Bone marrow (tissue), 2 donors: ENCODE measurements at places on chromosomes 12 and 14.

- DNase-seq = no peak
These were observed 325.2 kb upstream of the DIO2 start for GRCh38 chr14:80536456-80536855.

DNA sequence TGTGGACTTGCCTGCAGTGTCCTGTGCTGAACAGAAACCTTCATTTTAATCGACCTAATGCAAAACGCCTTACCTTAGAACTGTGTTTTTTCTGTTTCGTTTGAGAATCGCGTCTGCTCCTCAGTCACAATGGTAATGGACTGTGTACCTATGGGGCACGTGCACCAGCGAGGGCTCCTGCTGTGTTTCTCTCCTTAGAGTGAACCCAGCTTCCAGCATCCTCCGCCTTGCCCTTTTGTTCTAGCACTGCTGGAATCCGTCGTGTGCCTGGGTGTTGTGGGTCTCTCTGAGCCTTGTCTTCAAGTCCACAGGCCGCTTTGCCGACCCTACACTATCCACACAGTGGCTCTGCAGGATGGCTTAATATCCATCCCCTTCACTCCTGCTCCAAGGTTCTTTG is 3.6 kb downstream of the AMN start:
- no peak for DNase-seq

- DNase-seq = peak; percentile 17
These were observed 25.9 kb upstream of the LGALS3 start for GRCh38 chr14:55103005-55103640.

DNA sequence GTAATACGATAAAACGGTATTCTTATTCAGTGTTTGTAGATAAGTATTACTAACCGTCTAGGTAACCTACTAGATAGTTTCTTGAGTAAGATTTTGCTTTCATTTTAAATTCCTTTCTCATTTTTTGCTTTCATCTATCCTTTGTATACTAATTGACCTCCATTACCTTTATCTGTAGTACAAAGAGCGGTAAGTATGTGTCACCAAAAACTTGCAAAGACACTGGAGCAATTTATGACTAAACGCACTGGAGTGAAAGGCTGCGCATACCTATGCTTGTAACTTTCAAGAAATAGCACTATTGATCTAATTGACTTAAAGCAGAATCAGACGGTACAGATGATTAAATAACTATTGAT is 1.7 kb downstream of the ARHGAP5 start:
- no peak for DNase-seq

DNA sequence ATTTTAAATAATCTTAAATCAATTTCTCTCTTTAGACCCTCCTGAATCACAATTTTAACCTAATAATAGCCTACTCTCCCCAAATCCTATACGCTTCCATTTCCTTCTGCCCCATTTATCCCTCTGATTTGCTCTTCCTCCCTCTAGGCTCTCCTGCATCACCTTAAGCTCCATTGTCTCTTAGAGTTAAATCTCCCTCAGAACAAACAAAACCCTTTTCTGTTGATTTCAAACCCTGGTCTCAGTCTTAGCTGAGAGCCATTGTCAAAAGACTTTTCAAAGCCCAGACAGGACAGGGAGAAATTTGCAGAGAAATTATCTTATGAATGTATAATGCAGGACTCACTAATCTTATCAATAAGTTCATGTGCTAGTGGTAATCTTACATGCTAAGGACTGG is 106.1 kb downstream of the C12orf75 start:
- no peak for DNase-seq

DNA sequence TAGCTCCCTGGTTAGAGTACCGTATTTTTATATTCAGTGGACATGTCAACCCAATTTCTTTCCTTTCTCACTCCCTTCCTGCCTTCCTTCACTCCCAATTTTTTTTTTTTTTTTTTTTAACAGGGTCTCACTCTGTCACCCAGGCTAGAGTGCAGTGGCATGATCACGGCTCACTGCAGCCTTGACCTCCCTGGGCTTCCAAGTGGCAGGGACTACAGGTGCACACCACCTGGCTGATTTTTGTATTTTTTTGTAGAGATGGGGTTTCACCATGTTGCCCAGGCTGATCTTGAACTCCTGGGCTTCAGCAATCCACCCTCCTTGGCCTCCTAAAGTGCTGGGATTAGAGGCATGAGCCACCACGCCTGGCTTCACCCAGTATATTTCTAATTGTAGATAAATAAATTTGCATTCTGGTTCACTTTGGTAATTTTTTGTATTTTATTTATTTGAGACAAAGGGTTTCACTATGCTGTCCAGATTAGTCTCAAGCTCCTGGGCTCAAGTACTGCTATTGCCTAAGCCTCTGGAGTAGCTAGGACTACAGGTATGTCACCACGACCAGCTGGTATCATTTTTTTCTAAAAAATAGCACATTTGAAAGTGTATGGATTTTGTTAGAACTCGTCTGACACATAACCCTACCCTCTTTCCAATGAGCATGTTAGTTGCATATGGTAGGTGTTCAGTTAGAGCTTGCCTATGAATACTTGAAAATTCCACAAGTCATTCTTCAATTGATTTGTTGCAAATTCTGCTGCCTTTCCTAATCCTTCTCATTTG is 15.7 kb downstream of the SLC38A2 start:
- DNase-seq = no peak

DNA sequence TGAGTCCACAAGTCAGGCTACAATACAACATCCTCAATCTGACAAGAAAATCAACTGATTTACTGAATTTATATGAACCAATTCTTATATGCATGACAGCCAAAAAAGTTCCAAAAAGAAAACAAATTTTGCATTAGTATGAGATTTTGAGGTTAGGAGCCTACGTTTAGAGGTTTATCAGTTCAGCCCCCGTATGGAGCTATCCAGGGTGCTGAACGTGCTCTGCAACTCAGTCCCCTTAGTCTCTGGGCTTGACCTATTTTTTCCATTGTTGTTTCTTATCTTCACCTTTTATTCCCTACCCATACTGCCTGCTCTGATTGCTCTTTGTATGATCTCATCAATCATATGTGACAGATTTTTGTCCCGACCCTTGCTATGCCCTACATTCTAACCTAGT is 693.0 kb downstream of the NRXN3 start:
- DNase-seq = no peak

- no peak for DNase-seq
These were observed 871 bp upstream of the COQ5 start for GRCh38 chr12:120529641-120530417.

- no peak for DNase-seq
These were observed 37.0 kb upstream of the STXBP6 start for GRCh38 chr14:25086821-25087396.

- DNase-seq = no peak
These were observed 11.2 kb upstream of the PXN start for GRCh38 chr12:120276734-120277133.

GRCh38 chr14:77230914-77231313 is 40.1 kb downstream of the NGB start:
- DNase-seq = no peak

DNA sequence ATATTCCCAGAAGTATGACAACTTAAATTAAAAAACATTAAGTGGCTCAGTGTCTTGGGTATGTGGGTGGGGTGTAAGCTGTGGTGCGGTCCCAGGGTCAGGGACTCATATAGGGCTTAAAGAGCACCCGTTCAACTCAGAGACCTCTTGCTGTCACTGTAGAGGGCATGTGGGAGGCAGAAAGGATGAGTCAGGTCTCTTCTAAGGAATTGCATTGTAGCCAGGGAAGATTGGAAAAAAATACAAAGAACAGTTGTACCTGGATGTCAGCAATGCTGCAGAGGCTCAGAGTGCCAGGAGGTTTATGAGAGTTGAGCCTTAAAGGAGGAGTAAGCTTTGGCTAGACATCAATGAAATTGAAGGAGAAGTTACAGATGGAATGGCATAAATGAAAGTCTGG is 104.1 kb downstream of the MYRFL start:
- DNase-seq = no peak

DNA sequence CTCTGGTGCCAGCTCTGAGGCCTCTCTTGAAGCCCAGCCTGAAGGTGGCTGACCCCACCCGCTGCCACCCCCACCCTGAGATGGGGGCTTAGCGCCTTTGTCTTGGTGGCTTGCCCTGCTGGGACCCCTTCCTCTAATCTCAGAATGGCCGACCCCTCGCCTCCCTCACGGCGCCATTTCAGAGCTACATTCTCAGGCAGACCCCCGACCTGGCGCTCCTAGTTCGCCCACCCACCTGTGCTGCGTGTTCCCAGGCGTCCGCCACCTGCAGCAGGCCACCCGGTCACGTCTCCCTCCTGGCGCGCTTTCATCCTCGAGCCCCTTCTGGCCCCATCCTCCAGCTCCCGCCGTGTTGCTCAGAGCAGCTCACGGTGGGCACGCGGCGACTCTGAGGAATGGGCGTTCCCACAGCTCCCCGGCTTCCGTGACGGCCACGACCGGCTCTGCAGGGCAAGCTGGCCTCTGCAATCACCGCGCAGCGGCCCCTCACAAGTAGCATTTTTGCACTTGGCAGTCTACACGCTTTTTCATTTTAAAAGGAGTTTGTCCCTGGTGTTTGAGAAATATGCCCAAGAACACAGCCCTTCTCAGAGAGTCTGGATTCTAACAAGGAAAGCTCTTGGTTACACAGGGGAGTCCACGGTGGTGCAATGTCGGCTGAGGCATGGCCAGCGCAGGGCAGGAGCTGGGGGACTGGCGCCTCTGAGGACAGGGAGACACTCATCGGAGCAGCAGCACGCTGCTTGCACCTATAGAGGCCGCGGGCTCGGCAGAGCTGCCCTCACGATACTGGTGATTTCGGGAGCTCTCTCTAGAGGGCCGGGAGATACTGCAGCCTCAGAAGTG is 105.7 kb upstream of the C14orf180 start:
- DNase-seq = no peak

DNA sequence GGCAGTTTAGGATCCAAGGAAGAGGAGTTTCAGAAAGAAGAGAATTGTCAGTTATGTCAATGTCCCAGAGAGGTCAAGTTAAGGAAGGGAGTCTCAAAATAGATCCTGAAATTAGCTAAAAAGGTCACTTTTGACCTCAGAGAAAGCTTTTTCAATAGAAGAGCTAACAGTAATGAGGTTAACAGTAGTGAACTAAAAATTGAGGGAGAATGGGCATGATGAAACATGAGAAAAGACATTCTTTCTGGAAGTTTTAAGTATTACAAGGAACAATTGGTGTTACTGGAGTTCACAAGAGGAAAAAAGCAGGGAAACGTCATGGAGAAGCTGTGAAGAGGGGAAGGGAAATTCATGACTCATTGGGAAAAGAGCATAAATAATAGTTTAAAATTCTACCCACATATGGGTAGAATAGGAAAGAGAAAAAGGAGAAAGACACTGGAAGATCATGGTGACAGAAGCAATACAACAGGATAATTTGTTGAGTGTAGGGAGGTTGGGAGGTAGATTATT is 381.2 kb upstream of the FAR2 start:
- no peak for DNase-seq

- DNase-seq = no peak
These were observed 53.9 kb downstream of the DPF3 start for GRCh38 chr14:72839753-72840607.

DNA sequence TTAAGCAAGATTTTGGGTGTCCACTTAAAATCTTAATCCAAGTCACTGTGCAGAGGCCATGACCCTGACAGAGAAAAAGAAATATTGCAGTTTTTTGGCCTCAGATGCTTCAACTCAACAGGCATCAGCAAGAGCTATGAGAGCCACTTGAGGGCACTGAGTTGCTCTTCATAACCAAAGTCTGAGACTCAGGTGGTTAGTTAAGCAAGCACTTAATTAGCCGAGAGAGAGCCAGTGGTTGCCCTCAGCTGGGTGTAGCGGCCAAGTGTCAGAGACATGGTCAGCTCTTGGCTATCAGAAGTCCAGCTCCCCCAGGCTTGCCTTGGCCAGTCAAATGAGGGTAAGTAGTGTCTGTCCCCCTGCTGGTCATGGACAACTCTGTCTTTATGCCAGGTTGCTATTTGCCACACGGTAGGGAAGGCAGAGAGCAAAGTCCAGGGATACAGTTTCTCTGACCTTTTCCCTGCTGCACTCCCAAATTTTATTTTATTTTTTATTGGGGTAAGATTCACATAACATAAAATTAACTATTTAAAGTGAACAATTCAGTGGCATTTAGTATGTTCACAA is 9.0 kb upstream of the KRT71 start:
- no peak for DNase-seq

DNA sequence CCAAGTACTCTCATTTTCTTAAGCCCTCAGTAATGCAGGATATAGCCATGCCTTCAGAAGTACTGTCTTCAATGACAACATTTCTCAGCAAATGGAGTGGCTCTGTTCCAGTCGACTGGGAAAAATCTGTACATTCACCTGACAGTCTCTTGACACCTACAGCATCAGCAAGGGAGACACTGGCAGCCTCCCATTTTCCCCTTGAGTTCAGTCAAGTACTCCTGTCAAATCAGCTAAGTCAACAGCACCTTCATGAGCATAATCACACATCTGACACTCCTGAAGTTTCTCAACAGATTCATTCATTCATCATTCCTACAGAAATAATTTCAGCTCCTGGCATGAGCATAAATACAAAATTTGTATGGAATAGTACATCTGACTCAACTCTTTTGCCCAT is 46.1 kb downstream of the INTS13 start:
- DNase-seq = no peak

DNA sequence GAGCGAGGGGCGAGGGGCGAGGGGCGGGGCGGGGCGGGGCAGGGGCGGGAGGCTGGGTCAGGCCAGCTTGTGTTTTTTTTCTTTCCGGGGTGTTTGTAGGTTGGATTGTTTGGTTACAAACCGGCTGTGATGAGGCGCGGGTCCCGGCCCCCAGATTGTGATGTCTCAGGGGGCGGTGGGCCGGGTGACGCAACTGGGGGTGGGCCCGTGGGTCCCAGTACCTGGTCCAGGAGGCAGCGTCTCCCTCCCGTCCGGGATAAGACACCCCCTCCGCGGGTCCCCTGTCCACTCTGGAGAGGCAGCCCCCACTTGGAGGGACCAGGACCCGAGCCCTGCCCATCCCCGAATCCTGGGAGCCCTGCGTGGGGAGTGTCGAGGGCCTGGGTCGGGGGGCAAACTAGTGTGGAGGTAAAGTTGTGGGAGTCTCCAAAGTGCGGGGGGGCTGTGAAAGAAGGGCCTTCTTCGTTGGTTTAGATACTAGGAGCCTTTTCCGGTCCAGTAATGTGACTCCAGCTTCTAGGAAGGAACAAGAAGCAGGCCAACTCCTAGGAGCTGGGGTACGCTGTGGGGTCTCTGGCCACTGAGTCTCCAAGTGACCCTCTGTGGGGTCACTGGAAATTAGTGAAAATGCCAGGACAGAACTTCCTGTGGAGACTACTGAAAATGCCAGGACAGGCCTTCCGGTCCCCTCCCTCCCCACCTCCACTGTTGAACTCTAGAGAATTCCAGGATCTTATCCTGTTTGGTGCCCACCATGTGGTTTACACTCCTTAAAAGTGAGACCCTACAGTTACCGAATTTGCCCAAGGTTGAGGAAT is 579 bp upstream of the CLMN start:
- DNase-seq = no peak

GRCh38 chr12:63917864-63918799 is 73.6 kb downstream of the SRGAP1 start:
- DNase-seq = no peak
